ENCODE measurements at places on chromosomes 2 and 18.
A peak's percentile ranks its signal among the peaks of the same experiment; 100 is the strongest.

DNA sequence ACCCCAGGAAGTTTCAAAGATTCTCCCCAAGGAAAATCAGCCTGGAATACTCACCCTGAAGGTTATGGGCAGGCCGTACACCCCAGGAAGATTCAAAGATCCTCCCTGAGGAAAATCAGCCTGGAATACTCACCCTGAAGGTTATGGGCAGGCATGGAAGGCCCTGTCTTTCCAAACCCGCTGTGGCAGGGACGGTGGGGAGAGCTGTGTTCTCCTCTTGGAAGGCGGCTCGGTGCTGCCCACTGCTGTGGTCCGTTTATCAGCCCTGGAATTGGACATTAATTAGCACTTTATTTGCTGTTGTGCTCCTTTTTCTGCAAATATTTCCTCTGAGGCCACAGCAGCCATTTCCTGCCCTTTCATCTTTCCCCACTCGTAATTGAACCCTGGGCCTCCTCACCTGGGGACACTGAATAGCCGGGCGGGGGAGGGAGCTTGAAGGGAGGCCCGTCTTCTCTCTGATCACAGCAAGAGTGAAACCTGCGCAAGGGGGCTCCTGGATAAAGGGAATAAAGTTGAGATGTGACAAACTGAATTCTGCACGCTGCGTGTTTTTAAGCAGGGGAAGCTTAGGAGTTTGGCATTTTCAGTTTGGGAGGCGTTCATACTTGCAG, 308.7 kb upstream of the SALL3 start:
- DNase-seq, result no peak

DNA sequence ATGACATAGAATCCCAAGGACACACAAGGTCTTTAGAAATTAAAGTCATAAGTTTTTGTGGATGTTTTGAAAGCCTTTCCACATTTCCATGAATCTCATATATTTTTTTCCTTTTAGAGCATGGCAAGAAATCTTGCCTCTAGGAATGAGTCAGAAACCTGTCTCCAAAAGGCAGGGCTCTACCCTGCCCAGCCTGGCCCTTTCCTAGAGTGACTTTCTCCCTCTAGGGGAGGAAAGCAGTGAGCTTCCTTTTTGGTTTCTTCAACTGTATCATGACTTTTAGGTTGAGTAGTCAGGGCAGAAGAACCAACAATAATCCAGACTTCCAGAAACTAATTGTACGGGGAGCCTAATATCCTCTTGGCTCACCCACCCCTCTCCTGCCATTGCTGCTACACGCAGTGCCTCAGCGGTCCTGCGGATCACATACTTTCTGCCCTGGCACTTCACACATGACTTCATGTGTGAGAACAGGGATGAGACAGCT, 300.3 kb downstream of the AGPS start:
- no peak for DNase-seq

DNA sequence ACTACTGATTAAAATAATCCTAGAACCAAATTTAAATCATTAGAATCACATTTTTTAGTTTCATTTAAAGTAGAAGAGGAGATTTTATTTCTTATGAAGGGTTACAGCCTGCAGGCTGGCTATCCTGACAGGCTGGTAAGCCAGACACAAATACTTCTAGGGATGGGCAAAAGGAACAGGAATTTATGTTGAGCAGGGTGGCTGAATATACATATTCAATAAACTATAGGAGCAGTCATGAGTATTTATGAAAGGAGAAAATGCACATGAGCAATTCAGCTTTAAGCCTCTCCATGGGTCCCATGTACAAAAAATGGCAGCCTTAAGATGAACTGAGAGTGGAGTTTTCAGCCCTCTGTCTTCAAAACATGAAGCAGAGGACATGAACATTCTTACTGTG, 182.4 kb downstream of the CTNNA2 start:
- DNase-seq, result no peak

- no peak for DNase-seq
Observed at GRCh38 chr2:239341146-239341732, 59.6 kb downstream of the HDAC4 start.

GRCh38 chr2:20424300-20425290, 22.3 kb upstream of the RHOB start:
- DNase-seq, result peak; percentile 70

DNA sequence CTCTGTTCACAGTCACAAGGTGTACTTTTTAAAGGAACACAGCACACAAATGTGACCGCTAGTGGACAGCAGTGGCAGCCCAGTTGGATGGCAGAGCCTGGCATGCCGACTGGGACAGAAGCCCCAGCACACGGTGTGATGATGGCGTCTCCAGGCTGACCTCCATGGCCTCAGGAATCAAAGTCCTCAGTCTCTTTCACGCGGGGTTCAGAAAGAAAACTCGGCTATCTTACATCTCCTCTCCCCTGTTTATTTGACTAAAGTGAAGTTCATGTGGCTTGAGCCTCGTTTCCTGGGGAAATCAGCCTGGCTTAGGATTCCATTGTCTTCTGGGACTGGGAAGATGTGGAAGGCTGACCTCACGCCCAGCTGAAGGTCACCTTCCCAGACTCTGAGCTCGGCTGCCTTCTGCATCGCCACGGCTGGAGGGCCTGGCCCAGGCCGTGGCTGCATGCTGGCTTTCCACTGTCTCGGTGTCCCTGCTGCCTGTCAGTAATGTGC, 56.1 kb downstream of the ASAP2 start:
- no peak for DNase-seq

DNA sequence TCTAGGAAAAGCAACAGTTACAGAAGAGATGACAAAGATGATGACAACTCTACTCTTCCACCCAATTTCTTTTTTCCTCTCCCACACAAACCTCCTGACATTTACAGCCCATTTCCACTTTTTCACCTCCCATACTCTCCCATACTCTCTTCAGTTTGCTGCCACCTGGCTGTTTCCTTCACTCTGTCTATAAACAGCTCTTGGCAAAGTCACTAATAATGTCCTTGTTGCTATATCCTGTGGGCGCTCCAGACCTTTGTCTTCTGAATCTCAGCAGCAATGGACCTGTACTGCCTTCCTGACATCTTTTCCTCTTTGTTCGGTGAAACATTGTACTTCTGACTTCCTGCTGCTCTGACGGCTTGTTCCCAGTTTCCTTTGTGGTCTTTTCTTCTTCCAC, 60.7 kb upstream of the CAVIN2 start:
- DNase-seq, result no peak
